ENCODE measurements at places on chromosomes 2 and 18.

DNA sequence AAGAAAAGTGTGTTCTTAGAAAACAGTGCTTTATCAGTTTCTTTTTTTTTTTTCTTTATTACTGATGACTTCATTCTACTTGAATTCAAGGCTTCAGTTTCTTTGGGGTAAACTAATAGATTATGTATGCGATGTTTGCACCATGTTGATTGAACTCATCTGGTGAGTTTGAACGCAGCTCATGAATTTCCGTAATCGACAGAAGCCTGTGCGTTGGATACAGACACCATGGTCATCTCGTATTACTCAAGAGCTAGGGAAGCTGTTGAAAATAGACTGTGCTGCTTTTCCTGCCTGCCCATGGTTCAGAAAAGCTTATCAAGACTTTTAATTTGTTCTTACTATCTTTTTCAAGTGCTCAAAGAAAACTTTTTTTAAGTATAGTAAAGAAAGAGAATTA, 185.5 kb upstream of the NRP2 start:
- no peak for DNase-seq

DNA sequence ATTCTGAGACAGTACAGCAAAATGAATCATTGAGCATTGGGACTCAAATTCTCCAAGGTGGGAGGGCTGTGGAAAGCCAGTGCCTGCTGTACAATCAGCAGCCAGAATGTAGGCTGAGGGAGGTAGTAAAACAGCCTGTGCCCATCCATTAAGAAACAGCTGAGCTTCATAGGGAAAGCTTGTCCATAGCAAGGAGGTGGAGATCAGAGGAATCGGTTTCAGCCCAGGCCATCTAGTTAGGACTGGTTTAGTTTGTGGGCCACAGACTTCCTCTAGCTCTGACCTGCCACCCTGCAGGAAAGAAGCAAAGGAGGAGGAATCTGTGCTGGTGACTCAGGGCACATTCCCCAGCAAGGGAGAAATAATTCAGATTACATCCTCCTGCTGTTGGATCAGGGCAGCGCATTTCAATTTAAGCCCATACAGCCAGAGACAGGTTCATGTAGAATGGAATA, 333.4 kb downstream of the SETBP1 start:
- no peak for DNase-seq

- no peak for DNase-seq
Observed at GRCh38 chr2:98359986-98360385, 13.7 kb downstream of the CNGA3 start.

DNA sequence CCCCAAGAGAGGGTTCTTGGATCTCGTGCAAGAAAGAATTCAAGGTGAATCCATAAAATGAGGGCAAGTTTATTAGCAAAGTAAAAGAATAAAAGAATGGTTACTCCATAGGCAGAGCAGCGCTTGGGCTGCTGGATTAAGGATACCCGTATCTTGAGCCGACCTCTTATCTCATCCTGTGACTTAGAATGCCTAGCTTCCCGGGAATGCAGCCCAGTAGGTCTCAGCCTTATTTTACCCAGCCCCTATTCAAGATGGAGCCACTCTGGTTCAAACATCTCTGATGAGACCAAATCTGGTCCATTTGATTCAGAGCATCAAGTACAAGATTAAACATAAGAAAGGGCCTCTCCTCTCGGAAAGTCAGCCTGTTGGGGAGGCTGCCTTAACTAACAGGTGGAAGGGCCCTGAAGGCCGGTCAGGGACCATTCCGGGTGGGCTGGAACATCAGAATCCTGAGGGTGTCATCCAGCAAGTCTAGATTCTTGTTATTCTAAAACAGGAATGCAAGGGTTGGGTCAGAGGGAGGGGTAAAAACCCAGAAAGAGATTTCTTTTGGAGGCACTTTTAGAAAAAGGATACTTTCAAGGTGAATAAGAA, 5.8 kb downstream of the PSD4 start:
- no peak for DNase-seq

GRCh38 chr18:9802175-9803062, 83.4 kb upstream of the TXNDC2 start:
- no peak for DNase-seq

GRCh38 chr18:36419900-36420531, 122.5 kb downstream of the FHOD3 start:
- DNase-seq: no peak

DNA sequence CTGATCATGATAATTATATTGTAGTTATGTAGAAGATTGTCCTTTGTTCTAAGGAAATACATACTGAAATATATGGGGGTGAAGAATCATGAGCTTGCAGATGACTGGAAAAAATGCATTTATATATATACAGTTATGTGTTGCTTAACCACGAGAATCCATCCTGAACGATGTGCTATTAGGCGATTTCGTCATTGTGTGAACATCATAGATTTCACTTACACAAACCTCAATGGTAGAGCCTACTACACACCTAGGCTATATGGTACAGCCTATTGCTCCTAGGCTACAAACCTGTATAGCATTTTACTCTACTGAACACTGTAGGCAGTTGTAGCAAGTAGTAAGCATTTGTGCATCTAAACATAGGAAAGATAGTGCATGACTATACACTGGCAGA, 2.6 kb upstream of the ACAA2 start:
- no peak for DNase-seq

GRCh38 chr2:7666596-7667259, 749.5 kb downstream of the RNF144A start:
- DNase-seq: no peak

DNA sequence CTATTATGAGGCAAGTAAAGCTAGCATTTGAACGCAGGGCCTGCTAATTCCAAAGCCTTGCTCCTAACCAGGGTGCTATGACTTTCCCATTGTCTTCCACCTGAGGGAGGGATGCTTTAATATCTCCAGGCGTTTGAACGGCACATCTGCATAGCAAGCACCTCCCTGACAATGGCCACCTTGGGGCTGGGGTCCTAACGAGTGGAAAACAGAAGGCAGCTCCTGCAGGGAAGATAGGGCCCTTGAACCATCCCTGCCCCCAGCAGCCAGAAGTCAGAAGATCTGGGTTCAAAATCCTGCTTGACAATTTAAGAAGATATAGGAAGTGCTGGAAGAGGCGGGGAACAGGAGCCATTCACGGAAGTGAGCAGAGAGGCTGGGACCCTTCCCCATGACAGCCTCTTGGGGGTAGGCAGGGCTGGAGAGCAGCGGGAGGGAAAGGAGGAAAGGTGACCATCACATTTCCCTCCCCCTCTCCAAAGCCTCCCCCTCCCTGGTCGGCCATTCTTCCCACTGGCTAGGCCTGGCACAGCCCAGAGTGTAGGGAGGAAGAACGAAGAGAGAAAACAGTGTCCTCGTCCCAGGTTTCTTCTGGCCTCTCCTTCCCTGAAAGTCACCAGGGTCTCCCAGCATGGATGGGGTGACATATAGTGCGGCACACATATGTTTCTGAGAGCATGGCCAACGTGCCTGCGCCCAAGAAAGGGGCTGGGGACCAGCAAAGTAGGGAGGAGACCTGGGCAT, 73.5 kb downstream of the EMX1 start:
- DNase-seq: no peak

DNA sequence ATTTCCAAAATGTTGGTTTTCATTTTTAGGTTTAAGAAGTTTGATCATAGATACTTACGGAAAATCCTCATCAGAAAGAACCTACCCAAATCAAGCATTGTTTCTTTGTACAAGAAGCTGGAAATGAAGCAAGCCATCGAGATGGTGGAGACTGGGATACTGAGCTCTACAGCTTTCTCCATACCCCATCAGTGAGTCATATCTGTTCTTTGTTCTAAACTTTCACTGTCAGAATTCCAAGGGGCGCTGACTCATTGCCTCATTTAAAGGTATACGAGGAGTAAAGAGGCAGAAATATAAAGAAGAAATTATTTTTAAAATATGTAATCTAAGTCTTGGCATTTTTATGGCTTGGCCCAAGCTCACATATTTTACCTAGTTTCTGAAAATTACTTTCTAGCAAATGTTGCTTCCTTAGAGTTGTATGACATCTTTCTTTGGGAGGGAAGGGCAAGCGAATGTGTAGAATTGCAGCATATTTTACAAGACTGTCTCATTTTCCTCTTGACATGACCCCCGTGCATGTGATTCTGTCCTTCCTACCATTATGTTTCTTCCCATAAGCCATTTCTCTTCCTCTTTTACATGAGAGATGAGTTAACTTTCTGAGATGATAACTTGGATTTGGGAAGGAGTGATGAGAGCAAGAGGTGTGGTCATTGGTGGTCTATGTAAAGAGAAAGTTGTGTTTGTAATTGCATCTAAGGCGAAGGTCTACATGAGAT, 41.2 kb downstream of the SLC9A4 start:
- no peak for DNase-seq

DNA sequence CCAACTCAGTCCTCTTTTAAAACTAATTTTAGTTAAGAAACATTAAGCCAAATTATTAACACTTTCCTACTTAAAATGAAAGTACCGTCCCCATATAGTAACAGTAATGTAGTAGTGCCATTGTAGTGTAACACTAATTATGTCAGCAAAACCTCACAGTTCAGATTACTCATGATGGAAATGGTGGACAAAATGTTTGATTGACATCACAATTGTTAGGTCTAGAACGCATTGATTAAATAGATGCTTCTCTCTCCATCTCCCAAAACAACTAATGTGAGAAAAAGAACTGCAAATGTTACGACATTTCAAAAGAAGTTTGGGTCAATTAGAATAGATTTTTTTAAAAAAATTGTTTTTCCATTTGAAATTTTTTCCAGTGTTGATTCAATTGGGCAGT, 1.2 kb upstream of the ATF2 start:
- DNase-seq: no peak

DNA sequence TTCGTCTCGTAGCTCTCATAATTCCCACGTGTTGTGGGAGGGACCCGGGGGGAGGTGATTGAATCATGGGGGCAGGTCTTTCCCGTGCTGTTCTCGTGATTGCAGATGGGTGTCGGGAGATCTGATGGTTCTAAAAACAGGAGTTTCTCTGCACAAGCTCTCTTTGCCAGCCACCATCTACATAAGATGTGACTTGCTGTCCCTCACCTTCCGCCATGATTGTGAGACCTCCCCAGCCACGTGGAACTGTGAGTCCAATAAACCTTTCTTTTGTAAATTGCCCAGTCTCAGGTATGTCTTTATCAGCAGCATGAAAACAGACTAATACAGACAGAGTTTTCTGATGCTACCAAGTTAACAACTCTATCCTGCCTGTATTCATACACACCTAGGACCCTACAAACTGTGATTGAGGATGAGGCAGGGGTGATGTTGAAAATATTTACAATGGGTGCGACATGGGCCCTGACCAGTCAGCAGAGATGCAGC, 3.9 kb downstream of the APOB start:
- no peak for DNase-seq

DNA sequence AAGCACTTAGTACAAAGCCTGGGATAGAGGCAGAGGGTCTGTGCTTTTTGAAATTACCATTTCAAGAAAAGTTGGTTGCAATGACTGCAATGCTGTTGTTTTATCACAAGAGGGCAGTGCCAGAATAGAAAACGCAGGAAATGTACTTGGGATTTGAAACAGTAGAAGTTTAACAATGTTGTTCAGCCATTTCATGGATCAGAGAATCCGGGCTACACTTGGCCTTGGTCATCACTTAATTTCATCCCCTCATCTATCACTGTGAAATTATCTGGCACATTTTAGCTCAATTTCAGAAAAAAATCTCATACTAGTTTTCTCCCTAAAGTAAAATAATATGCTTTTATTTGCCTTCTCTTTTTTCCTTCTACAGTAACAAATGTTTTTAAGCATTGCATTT, 70.8 kb downstream of the RAPGEF4 start:
- DNase-seq: peak; percentile 58

DNA sequence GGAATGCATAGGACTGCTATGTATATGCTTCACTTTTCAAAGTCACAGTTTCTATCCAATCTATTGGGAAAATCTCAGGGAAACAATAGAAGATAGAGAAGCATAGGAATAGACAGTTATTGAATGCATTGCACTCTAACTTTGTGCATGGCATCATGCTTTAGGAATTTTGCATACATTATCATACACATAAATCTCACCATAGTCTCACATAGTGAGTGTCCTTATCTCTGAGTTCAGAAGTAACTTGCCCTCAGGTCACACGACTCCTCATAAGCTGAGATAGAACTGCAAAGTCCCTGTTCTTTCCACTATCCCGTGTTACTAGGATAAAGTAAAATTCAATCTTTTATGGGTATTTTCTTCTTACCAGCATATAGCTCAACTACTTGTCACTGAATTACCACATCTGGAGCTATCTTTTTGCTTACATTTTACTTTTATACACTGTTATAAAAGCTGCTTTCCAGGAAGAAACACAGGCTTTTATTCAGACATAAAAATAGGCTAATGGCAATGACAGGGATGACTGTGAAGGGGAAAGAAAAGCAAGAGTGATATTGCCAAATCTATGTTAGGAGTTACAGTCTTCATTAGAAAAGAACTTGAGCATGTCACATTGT, 666.9 kb downstream of the XIRP2 start:
- no peak for DNase-seq

DNA sequence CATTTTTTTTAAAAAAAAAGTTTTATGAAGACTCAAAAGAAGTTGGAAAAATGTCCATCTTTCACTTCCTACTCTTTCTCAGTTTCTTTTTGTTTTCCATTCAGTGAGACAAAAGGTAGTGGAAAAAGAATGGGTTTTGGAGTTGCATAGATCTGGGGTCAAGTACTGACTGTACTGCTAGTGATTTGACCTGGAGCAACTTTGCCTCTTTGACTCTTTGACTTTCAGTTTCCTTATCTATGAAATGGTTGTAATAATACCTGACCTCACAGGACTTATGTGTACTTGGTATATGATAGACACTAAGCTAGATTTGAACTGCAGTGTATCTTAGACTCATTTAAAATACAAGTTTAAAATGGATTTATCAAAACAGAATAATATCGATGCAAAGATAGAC, 3.5 kb upstream of the KCNE4 start:
- DNase-seq: no peak

GRCh38 chr2:188570370-188570769, 278.7 kb downstream of the GULP1 start:
- DNase-seq: no peak

GRCh38 chr2:66565291-66565690, 130.4 kb downstream of the MEIS1 start:
- no peak for DNase-seq

- DNase-seq: no peak
Observed at GRCh38 chr18:58323866-58324762, 280.1 kb downstream of the NEDD4L start.

DNA sequence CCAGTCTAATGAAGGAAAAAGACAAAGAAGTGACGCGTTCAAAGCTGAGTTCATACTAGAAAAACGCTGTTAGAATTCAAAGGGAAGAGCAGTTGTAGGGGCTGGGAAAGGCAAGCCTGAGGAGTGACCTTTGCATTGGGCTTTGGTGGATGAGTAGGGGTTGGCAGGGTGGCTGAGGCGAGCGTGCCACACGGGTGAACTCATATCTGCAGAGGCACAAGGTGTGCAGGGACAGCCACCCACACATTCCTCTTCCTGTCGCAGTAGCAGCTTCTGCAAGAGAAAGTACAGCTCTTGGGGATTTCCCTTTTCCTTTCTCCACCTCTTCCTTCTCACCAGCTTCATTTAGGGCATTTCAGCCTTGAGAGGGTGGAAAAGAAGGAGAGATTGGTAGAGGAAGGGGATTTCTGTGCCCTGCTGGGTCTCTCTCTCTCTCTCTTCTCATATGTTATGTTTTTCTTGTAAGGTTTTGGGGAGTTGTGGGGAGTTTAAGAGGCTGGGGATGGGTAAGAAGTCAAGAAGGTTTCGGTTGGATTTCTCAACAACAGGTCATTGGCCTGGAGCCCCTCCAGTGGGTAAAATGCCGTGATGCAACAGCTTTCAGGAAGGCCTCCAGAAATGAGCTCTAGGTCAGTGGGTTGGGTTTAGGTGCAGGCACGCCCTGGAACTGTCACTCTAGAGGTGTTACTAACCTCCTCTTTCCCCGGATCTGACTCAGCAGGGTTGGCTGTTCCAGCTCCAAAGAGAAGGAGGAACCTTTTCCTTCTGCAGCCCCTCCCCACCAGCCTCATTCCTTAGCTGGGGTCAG, 40.1 kb downstream of the ODC1 start:
- DNase-seq: no peak
